ENCODE measurements at places on chromosomes 6 and 20.

GRCh38 chr6:32410906-32411305, 3.9 kb upstream of the BTNL2 start:
- DNase-seq, result no peak

DNA sequence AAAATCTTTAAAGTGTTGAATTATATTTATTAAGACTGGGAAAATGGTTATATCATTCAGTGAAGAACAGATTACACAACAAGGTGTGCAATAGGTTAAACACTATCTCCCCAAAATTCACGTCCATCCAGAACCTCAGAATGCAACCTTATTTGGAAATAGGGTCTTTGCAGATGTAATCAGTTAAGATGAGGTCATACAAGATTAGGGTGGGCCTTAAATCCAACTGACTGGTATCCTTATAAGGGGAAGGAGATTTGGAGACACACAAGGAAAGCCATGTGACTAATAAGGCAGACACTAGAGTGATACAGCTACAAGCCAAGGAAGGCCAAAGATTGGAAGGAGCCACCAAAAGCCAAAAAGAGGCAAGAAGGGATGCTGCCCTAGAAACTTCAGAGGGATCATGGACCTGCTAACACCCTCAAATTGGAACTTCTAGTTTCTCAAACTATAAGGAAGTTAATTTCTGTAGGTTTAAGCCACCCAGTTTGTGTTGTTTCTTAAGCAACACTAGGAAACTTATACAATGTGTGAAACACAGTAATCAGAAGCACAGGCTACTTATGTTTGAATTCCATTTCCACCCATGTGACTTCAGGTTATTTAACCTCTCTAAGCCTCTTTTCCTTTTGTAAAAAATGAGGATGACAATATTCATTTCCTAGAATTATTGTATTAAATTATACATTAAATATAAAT, 16.9 kb downstream of the ILRUN start:
- DNase-seq, result peak; percentile 55

GRCh38 chr6:41996997-41997396, 53.3 kb upstream of the TAF8 start:
- no peak for DNase-seq

GRCh38 chr6:23245572-23245971, 676.2 kb downstream of the HDGFL1 start:
- DNase-seq, result no peak

DNA sequence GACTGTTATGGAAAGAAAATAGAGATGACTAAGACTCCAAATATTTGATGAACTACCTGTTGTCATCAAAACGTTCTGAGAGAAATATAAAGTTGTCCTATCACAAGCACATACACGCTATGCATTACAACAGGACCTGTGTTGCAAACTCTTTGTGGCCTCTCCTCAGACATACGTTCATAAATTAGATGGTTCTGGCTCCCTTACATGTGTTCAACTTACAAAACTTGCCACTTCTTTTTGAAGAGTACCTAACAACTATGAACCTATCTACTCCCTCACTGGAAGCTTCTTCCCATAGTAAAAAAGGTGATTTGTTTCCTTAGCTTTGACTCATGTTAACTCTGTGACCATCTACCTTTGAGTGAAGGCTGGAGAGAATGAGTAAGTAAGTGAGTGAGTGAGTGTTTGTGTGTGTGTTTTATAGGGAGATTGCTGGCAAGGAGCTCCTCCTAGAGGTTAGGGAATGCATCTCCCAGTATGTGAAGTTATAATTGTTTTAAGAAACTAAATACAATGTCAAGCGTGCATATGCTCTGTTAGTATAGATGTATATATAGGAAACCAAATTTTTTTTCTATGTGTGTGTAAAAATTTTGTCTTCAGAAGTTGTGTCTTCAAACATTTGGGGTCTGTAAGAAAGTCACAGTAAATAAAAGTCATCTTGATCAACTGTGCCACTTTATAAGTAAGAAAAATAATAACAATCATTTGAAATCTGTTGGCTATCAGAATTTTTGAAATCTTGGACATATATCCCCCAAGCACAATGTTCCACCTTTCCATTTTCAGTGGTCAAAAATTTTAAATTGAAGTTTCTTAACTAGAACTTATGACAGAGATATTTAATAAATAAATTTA, 1211.1 kb upstream of the GJE1 start:
- peak; percentile 60 for DNase-seq

DNA sequence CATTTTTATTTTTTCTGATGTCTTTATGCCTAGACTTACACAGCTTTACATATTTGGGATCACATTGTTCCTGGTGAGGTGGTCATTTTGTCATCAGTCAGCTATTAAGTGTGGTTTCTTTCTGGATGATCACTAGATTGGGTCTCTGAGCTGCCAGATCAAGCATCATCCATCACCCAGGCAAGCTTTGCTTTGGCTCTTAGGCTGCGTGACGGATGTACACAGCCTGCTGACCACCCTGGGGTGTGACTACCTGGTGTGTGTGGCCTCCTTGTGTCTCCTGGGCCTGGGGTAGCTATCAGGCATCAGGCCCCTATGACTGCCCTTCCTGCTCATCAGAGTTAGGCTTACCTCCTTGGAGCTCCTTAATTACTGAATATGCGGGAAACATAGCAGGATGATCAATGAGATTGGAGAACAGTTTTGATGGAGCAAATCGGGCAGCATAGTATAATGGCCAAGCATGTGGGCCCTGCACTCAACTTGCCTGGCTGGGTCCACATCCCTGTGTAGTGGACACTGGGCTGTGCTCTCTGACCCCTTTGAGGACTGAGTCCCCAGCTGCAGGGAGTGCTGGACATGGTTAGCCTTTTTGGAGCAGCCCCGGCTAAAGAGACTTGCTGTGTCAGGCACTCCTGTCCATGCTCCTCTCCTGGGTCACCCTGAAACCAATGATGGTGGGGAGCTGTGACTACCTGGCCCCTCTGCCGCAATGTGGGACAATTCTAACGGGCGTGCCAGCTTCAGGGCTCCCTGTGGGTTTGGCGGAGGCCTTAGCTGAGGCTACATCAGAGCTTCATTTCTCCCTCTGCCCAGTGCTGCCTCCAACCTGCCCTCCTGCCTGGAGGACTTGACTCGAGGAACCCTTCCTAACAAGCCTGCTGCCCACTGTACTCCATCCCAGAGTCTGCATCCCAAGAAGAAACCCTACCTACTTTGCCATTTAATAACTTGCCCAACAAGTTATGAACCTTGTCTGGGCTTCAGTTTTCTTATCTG, 8.2 kb downstream of the DAAM2 start:
- no peak for DNase-seq

DNA sequence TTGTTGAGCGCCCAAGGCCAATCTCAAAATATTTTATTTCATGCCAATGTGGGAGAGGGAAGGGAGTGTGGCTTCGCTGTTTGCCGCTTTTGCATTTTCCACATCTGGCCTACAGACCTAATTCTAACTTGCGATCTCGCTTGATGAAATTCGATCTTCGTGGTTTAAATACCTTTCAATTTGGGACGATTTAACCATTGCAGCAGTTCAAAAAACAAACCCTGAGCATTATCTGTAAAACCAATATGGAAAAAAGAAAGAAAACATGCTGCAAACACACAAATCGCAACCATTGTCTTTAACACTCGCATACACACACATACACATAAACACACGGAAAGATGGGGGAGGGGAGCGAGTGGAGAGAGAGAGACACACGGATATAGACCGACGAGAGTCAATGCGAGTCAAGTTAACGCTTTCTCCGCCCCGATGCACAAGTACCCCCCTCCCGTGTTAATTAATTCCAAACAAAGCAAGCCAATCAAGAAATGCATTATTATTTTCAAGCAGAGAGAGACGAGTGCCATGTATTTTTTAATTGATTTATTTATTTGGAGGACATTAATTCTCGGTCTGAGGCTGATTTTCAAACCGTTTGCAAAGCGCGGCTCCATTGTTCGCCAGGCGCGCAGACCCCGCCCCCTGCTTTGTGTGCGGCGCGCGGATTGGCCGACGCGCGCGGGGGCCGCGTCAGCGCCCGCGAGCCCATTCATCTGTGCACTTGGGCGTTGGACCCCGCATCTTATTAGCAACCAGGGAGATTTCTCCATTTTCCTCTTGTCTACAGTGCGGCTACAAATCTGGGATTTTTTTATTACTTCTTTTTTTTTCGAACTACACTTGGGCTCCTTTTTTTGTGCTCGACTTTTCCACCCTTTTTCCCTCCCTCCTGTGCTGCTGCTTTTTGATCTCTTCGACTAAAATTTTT, at the start of gene MARCKS:
Gene MARCKS (plus strand): TSS at position 721 of the 931 bp plus-strand sequence. CDS start 401 bp downstream, outside the sequence.
- DNase-seq, result peak; percentile 98

DNA sequence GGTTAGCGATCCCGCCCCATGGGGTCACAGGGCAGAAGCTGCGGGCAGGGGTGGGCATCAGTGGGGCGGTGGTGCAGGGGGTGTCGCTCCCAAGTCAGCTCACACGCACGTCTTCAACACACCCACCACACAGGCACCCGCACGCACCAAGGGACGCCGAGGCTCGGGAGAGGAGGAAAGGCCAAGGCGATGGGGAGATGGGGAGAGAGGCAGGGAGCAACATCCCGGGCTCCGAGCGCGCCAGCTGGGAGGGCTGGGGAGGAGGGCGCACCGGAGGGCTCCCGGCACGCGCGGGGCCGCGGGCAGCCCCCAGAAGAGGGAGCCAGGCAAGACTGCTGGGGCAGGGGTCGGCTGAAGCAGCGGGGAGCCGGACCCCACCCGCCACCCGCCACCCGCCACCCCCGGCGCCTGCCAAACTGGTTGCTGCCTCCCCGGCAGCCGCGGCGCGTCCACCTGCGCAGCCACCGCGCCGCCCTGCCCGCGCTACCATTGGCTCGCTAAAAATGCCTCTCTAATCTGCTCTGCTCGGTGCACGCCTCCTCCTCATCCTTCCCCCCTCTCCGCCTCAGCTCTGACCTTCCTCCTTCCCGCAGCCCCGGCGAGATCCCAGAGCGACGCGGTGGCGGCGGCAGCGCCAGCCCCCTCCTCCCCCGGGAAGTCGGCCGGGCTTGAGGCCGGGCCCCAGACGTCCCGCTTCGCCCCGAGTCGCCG, at the start of gene PACSIN1:
Gene PACSIN1 (plus strand): TSS at position 546 of the 711 bp plus-strand sequence. CDS start 60,230 bp downstream, outside the sequence.
- peak; percentile 9 for DNase-seq

DNA sequence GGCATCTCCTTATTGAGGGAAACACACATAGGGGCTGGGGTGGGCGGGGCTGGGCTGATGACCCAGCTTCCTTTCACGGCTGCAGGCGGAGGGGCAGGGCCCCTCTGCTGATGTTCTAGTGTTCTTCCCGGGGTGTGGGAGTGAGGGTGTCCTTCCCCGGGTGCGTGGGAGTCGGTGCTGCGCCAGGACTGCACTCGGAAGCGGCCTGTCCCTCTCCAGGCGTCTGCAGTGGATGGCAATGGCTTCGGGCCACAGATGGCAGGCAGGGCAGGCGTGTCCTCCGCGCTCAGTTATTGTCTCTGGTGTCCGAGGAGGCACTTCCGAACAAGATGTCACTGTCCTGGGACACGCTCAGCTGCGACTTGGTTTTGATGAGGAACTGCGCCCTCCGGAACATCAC, 19.2 kb downstream of the KCNG1 start:
- no peak for DNase-seq

GRCh38 chr6:52305411-52305810, 20.9 kb upstream of the MCM3 start:
- no peak for DNase-seq

DNA sequence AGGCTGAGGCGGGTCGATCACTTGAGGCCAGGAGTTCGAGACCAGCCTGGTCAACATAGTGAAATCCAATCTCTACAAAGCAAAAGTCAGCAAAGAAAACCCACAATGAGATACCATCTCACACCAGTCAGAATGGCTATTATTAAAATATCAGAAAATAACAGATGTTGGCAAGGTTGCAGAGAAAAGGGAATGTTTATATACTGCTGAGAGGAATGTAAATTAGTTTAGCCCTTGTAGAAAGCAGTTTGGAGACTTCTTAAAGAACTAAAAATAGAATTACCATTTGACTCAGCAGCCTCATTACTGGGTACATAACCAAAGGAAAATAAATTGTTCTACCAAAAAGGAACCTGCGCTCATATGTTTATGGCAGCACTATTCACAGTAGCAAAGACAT, 16.7 kb upstream of the GCM1 start:
- DNase-seq, result no peak

DNA sequence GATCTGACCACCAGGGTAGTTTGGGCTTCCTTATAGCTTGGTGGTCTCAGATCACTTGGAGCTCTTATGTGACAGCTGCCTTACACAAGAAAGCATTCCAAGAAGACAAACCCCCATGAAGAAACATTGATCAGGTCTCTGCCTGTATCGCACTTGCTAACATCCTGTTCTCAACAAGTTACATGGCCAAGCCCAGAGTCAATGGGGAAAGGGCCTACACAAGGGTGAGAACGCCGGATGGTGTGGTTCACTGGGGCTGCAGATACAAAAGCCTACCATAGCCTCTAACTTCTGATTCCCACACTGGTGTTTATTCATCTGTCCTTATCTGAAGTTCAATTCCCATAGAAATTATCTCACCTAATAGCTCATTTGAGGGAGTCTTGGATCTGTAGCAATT, 235.5 kb downstream of the SYNDIG1 start:
- DNase-seq, result no peak

DNA sequence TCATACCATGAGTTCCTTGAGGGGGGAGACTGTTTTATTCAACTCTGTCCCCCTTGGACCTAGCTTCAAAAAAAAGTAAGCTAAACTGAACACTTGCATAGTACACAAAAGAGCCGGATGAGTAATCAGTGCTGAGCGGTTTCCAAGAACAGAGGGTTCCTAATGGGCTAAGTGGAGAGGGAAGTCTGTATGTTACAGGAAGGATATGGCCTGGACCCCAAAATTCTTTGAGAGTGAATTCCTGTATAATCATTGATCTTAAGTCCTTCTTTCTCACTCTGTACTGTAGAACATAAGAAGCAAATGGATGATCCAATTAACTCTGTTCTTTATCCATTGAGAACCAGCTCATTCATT, 324.7 kb upstream of the CNR1 start:
- DNase-seq, result no peak

- no peak for DNase-seq
Measured at GRCh38 chr6:146498309-146498708, 45.3 kb upstream of the RAB32 start.

- DNase-seq, result peak; percentile 49
Measured at GRCh38 chr6:56756219-56756789, 113.6 kb upstream of the DST start.

- DNase-seq, result no peak
Measured at GRCh38 chr6:5067305-5067704, 17.8 kb upstream of the PPP1R3G start.

- no peak for DNase-seq
Measured at GRCh38 chr6:72260489-72260888, 361.4 kb upstream of the KCNQ5 start.

DNA sequence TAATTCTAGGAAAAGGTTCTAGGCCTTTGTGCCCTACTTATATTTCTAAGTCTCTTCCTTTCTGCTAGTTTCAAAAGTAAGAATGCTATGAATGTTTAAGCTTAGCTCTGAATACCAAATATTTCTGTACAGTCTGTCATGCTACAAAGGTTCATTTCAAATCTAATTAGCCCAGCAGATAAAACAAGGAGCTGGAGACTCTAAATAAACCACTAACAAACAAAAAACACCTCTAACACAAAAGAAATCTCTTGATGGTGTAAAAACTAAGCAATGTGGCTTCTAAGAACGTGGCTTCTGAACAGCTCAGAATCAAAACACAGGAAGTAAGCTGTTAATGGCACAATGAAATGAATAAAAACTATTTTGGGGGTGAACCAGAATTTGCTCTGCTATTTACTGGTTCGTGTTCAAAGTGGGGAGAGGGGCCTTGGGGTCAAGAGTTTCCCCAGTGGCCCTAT, 198.3 kb downstream of the BCAS1 start:
- no peak for DNase-seq

Measured in suppressor macrophage treated with lipopolysaccharide for 1 hour (primary cell).